ENCODE measurements at places on chromosomes 13 and 19.

DNA sequence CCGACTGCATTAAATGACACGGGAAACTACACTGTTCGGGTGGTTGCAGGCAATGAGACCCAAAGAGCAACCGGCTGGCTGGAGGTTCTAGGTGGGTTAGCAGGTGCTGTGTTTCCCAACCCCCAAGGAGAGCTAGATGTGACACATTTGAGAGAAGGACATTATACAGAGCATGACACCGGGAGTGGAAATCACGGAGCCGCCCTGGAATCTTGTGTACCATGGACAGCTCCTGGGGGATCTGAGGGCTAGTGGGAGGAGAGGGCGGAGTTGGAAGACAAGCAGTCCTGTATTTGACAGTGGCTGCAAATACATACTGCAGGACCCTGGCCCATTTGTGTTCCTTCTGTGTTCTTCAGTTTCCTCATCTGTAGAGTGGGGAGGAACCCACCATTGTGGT is 2.3 kb downstream of the CEACAM18 start:
- DNase-seq = no peak

- DNase-seq = no peak
Measured at GRCh38 chr13:61113140-61113658, 302.4 kb downstream of the PCDH20 start.

DNA sequence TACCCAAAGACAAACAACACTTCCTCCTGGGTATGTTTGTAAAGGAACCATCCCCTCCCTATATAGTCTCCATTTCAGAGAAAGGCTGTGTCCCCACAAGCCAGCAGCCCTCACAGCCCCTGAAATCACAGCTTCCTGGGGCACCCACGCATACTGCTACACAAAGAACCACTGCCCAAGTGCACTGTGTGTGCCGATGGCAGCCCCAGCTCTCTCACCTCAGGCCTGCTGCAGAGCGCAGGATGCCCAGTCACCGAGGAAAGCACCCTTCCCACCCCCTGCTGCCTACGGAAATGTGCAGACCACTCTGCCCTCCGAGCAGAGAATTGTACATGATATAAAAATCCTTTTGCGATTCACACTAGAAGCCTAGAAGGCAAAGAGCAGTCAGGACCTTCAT is 39.4 kb downstream of the SOHLH2 start:
- no peak for DNase-seq

DNA sequence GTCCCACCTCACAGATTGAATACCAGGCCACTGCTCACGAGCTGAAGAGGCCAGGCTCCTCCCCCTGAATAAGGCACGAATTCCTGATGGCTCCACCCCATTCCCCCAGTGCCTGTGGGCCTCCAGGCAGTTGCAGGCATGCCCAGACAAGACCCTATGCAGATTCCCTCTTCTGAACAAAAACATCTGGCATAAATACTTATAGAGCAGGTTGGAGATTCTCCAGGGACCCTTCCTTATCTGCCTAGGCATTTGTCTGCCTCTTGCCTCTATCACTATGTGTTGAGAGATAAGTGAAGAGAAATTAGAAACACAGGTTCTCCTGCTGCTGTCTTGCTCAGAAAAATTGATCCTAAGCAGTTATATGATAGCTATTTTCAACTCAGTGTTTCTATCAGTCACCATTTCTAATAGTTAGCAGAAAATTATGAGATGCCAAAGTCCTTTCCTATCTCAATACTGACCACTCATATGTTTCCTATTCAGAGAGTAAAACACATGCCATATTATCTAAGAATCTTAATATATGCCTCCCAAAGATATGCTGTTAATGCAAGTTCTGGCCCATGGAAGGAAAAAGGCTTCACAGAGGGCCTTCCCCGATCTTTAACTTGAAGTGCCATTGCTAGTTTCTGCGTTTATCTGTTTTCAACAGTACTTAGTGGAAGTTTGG is 364.0 kb downstream of the KCTD12 start:
- no peak for DNase-seq

DNA sequence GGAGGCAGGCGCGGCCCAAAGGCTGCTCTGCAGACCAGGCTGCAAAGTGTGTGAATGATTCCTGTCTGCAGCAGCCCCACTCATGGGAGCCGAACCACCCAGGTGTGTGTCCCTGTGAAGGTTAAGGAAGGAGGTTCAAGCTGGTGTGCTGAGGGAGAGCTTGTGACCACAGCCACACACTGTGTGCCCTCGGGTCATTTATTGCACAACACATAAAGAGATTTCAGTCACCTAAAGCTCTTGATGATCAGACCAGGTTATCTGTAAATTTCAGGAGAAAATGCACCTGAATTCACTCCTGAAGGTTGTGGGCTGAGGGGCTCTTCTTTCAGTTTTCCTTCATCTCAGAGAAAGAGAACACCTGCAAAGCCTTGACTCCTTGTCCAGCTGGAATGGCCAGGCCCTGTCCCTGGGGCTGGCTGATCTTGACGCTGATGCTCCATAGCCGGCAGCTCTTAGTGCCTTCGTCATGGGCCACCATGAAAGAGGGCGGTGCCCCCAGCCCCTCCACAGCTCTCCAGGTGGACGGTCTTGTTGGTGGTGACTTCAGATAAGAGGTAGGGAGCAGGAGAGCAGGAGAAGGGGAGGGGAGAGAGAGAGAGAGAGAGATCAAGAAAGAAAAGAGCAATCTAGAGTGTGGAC is 110.8 kb upstream of the C1QTNF9B start:
- DNase-seq = no peak

DNA sequence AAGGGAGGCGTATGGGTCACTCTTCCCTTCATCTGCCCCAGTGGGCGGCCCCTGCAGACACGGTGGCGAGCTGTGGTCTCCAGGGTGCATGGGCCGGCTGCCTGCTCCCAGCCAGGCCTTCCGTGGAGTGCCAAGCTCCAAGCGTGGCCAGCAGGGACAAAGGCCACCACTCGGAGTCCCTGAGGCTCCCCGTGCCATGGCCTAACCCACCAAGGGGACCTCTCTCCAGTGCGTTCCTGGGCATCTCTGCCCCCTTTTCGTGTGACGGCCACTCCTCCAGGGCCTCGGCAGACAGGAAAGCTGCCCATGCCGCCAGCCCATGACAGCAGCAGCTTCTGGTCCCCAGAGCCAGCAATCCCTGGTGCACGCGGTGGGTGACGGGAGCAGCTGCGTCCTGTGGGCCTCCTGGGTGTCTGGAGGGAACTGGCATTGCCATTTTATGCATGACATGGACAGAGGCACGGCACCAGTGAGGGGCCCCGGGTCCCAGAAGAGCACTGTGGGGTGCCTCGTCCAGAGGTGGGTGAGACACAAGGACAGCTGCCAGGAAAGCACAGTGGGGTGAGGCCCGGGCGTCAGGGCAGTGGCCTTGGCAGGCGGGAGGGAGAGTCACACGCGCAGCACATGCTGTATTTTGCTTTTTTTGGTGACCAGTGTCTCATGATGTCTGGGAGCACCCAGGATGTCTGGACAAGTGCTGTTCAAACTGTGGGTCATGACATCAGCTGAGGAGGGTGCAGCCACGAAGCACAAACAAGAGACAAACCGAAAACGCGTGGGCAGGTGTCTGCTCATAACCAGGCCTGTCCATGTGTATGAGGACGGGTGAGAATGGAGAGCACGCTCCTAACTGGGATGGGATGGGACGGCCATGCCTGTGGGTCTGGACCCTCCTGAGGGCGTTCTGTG is 32.3 kb downstream of the CEBPG start:
- no peak for DNase-seq

- no peak for DNase-seq
Measured at GRCh38 chr19:1917146-1917545, 11.9 kb downstream of the ADAT3 start.

- DNase-seq = no peak
Measured at GRCh38 chr13:30323524-30323923, 16.2 kb upstream of the KATNAL1 start.

GRCh38 chr19:31664096-31664495 is 314.9 kb upstream of the TSHZ3 start:
- DNase-seq = no peak

DNA sequence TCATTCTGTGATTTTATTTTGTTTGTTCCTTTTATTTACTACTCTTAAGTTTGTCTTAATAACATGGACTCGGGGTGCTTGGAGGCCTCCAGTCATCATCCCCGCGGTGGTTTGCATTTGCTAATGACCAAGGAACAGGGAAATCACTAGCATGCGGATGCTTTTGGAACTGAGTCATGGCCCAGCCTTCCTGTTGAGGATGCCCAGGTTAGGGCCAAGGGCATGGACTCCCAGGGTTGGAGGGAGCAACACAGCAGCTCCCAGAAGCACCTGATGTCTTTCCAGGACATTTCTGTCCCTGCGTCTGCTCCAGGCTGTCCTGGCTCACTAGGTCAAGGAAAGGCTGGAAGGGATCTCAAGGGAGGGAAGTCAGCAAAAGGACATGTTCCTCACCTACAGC is 423.7 kb upstream of the TSHZ3 start:
- DNase-seq = no peak

DNA sequence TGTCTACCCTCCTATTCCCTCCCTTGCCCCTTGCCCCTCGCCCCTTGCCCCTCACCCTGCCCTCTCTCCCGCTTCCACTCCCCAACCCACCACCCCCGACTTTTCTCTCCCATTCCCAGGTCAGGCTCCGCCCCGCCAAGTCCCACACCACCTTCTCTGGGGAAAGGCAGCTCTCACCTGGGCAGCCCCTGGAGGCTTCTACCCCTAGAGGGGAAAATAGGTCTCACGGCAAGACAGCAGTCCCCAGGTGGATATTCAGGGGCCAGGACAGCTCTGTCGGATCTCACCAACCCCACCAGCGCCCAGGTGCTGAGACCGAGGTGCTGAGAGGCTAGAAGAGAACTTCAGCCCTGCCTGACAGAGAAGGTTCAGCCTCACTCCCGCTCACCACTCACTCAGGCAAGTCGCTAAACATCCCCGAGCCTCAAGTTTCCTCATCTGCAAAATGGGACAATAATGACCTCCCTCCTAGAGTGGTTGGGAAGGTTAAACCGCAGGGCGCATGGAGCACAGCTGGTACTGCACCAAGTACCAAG is 1.4 kb upstream of the ERFL start:
- DNase-seq = no peak

DNA sequence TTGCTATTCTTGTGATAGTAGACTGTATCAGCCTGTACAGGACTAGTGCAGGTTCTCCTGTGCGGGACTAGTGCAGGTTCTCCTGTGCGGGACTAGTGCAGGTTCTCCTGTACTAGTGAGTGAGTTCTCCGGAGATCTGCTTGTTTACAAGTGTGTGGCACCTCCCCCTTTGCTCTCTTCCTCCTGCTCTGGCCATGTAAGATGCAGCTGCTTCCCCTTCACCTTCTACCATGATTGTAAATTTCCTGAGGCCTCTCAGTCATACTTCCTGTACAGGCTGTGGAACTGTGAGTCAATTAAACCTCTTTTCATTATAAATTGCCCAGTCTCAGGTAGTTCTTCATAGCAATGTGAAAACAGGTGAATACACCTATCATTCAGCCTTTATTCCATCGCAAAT is 289.6 kb downstream of the TEX29 start:
- DNase-seq = no peak

- DNase-seq = no peak
Measured at GRCh38 chr13:27257233-27257568, 5.8 kb downstream of the RPL21 start.

DNA sequence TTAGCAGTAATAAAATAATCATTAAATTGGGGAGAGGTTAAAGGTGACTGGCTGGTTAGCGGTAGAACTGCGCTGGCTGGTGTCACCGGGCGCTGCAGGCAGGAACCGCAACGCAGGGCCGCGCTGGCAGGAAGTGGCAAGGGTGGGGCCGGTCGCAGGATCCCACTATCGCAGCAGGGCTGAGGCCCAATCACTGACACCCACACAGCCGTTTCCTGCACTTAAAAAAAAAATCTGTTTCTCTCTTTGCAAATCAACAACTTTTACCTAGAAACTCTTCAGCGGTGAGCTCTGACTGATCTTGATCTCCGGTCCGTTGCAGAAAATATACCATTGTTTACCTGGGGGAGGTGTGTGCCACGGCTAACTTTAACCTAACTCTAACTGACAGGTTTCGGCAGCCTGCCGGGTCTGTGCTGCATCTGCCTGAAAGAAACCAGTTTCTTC is 46.9 kb downstream of the KLF2 start:
- DNase-seq = no peak

- no peak for DNase-seq
Measured at GRCh38 chr19:47093841-47094240, 19.7 kb downstream of the ZC3H4 start.

DNA sequence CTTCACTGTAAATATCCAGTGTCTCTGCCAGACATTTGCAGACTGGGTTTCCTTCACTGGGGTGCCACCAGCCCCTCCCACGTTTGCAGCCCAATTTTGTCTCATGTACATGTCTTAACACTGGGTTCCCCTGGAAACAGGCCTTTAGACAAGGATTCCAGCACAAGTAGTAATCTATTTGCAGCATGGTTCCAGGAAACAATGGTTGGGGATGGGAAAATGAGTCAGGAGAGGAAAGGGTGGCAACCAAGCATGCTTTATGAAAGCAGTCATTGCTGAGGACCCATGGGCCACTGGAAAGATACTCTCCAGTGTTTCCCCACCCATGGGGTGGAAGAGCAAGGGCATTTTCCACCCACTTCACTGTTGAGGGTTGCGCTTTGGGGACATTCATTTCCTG is 53.6 kb upstream of the FARP1 start:
- no peak for DNase-seq

- DNase-seq = no peak
Measured at GRCh38 chr13:48038761-48039160, 1.2 kb downstream of the NUDT15 start.

GRCh38 chr13:112772929-112773328 is 83.1 kb downstream of the ATP11A start:
- no peak for DNase-seq

DNA sequence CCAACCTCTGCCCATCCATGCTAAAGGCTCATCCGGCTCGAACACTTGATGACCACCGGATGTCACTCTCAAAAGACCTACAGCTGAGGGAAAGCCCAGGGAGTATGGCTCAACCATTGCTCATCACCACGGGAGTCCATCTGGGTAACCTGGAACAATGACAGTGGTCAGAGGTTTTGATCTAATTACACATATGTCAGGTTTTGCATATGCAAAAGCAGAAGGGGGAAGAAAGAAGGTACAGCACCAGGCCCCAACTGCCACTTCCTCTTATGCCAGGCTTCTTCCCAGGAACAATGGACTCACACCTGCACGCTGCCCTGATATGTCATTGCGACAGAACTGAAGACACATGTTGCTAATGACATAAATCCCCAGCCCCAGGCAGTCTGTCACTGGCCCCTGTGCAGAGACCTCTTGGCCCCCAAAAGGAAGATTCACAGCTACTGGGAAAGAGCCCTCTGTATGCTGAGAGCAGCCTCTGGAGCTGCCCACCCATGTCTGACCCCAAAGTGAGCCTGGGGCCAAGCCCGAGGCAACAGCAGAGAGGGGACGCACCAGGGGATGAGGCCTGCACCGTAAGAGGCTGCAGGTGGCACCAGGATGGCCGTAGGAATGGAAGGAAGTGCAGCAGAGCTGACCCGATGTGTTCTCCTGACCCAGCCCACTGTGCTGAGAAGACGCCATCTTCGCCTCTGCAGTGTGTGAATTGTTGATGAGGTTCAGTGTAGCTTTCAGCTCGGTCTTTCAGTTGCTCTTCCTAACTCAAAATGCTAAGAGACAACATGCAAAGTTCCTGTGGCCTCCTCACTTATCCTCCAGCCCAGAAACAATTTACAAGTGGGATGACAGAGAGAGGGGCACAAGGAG is 26.3 kb downstream of the EPS15L1 start:
- DNase-seq = no peak

Measured in AG04450 (cell line).